T-helper 2 cell (primary cell): ENCODE measurements at places on chromosomes 3 and 15.

DNA sequence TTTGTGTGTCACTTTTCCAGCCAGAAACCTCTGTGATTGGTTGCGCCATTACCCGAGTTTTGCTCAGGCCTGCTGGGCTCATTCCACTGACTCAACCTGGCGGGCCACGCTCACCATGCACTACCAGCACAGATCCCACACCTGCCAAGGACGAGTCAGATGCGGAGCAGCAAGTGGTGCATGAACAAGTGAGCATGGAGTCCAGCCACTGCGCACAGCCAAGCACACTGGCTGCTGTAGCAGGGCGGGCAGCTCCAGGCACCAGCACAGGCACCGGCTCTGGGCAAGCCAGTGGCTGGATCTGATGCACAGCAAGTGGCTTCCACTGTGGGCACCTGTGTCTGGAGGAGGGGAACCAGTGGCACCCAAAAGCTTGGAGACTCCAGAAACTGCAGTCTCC is 110.4 kb downstream of the CBLB start:
- DNase-seq: no peak

- no peak for DNase-seq
Observed at GRCh38 chr15:85639752-85640381, 154.9 kb downstream of the KLHL25 start.

GRCh38 chr15:45785897-45786296 is 151.1 kb downstream of the SQOR start:
- DNase-seq: no peak

DNA sequence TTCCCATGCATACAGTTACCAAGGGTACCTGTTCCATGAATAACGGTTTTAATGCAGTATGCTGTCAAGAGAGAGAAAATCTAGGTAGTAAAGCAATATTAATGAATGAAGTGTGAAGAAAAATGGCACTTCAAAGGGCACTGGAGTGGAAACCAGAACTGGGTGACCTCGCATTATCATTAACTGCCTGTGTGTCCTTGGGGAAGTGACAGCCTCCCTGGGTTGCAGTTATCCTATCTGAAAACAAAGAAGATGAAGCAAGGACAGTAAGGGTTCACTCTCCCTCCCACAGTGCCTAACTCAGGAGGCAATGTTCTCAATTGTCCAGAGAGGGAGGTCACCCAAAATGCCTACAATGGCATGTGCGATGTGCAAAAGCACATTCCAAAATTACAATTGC is 15.1 kb downstream of the MTHFS start:
- no peak for DNase-seq

DNA sequence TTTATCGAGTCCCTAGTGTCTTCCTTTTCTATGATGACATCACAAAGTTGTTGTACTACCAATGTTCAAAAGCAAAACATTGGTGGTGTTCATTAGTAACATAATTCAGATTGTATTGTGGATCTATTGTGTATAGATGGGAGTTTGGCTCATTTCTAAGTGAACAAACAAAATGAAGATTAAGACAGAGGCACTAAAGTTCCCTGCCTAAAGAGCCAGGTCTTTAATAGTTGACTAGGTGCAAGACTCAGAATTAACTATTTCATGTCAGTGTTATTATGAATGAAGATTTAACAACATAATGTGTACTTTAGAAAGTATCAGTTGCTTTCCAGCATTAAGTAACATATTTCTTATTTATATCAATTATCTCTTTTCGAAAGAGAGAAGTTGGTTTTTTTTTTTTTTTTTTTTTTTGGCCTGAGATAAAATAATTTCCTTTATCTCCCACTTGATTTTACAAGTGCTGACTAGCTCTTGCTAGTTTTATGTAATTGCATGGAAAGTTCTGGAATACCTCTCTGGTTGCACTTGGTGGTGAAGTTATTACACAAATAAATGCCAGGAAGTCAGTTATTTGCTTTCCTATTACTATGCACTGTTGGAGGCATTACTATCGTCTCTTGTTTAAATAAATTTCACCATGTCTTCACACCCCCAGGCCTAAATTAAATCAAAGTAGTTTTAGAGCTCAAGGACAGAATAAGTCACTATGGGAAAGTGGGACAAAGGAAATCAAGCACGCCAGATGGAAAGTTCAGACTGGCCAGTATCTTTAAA is 48.7 kb downstream of the NAALADL2 start:
- no peak for DNase-seq

- no peak for DNase-seq
Observed at GRCh38 chr3:51559411-51559888, 20.9 kb downstream of the RAD54L2 start.
